ENCODE measurements at places on chromosomes 12 and 14.

GRCh38 chr12:47276253-47276620, 196.5 kb upstream of the AMIGO2 start:
- ATAC-seq, result peak; percentile 7

DNA sequence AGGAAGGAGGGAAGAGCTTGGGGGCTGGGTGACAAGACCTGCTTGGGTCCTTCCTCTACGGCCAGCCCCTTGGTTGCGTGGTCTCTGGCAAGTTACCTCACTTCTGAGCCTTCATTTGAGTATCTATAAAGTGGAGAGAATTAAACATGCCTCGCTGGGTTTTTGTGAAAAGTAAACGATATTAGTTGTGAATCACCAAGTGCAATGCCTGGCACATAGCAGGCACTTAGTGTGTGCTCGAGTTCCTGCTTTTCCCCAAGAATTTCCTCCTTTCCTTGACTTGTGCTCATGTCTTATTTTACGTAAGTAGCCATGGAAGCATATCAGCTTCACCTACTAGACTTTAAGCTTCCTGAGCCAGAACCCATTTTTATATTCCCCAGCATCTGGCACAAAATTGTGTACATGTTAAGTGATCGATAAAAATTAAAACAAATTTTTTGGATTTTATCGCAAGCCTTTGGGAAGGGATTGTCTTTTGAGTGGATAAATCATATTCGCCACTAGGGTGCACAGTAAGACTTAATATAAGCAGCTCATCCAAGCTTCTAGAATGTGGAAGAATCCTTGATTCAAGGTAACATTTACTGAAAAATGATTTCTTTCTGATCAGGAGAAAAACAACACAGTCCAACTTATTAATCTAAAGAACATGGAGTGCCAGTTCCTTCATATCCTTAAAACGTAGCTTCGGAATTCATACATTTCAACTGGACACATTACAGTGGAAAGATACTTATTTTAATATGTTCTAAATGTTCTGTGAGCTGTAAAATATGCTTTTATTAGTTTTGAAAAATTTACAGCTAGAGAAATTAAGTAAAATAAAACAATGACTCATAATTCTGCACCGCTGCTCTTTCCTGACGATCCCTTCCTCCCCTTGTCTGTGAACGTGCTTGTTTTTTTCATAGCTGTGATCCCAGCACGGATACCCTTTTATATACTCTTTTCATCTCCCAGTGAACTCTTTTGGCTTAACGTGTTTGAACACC, 62.0 kb downstream of the SLC25A47 start:
- no peak for ATAC-seq

GRCh38 chr14:52220924-52221811, 46.3 kb upstream of the PTGDR start:
- ATAC-seq, result no peak

GRCh38 chr14:93926245-93926872, 785 bp upstream of the FAM181A start:
- peak; percentile 14 for ATAC-seq

DNA sequence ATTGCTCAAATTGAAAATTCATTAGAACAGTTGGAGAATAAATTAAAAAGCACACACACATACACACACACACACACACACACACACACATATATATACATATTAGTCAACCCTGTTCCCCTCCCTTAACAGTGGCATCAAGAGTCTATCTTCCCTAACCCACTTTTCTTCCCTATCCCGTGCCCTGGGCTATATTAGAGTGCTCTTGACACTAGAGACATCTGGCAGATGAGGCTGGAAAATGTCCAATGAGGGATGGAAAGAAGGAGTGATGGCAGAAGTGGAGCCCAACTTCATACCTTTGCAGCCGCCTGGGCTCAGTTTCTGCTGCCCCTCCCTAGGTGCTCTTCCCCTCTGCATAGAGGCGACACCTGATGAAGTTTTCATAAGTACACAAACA, 172.4 kb upstream of the NUDT4 start:
- ATAC-seq, result no peak

GRCh38 chr12:53561590-53561953, 54.3 kb upstream of the NPFF start:
- peak; percentile 79 for ATAC-seq

- peak; percentile 55 for ATAC-seq
Measured at GRCh38 chr12:76444408-76444984, 96.3 kb upstream of the BBS10 start.

DNA sequence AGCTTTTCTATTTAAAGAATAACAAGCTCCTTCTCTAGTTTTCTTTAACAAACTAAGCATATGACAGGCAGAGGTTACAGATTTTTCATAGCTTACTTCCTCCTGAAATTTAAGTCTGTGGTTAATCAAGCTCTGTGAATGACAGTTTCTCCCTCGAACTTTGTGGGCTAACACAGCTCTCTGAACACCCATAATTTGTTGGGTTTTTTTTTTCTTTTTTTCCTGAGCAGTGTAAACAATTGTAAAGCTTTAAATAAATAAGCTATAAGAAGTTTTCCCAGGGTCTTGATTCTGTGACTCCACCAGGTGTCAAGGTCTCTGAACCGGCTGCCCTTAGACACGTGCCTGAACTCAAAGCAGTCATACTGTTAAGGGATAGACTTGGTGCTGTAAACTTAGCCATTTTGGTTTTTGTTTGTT, 128.1 kb upstream of the AMIGO2 start:
- ATAC-seq, result no peak

GRCh38 chr12:6819106-6820030, 2.3 kb upstream of the GPR162 start:
- no peak for ATAC-seq

- ATAC-seq, result peak; percentile 15
Measured at GRCh38 chr12:125245581-125246557, 180.6 kb downstream of the AACS start.

DNA sequence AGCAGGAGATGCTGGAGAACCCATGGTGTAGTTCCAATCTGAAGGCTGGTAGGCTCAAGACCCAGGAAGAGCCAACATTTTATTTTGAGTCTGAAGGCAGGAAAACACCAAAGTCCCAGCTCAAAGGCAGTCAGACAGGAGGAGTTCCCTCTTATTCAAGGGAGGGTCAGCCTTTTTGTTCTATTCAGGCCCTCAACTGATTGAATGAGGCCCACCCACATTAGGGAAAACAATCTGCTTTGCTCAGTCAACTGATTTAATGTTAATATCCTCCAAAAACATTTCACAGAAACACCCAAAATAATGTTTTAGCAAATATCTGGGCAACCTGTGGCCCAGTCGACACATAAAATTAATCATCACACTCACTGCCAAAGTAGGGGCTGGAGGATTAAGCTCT, 130.8 kb downstream of the LMNTD1 start:
- ATAC-seq, result no peak

DNA sequence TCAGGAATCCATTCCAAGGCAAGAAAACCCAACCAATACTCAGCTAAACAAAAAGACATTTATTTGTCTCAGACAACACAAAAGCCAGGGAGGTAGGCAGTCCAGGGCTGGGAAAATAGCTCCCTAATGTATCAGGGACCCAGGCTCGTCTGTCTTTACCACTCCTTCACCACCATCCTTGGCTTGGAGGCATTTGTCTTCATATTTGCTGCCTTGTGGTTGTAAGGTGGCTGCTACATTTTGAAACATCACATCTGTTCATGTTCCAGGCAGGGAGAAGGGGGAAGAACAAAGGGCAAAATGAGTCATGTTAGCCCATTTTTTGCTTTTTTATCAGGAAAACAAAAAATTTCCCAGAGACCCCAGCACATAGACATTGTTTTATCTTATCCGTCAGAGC, 44.8 kb upstream of the PCED1B start:
- ATAC-seq, result no peak

- no peak for ATAC-seq
Measured at GRCh38 chr14:52078095-52078531, 9.3 kb upstream of the NID2 start.

GRCh38 chr12:93778306-93778705, 101.1 kb downstream of the CRADD start:
- ATAC-seq, result peak; percentile 42

DNA sequence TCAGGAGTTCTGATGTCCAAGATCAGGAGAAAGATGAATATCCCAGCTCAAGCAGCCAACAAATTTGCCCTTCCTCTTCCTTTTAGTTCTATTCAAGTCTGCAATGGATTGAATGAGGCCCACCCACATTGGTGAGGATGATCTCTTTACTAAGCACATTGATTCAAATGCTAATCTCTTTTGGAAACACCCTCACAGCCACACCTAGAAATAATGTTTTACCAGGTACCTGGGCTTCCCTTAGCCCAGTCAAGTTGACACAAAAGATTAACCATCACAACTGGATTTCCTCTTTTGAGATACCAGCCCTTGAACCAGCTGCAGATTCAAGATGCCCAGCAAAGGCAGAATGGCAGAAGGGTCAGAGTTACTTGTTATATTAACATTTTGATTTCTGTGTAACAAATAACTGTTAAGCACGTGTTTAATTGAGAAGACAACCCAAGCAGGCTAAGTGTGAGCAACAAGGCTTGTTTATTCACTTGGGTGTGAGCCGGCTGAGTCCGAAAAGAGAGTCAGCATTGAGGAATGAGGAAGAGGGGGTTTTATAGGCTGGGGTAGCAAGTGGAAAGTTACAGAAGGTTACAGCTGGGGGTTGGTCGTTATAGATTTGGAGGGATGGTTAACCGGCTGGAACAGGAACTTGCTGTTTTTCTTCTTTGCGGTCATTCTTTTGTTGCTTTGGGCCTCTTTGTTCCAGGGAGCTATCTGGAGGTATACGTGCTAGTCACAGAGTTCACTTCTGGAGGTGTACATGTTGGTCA, 180.3 kb downstream of the EMP1 start:
- peak; percentile 76 for ATAC-seq

- ATAC-seq, result no peak
Measured at GRCh38 chr14:34398024-34398423, 64.0 kb downstream of the SPTSSA start.

DNA sequence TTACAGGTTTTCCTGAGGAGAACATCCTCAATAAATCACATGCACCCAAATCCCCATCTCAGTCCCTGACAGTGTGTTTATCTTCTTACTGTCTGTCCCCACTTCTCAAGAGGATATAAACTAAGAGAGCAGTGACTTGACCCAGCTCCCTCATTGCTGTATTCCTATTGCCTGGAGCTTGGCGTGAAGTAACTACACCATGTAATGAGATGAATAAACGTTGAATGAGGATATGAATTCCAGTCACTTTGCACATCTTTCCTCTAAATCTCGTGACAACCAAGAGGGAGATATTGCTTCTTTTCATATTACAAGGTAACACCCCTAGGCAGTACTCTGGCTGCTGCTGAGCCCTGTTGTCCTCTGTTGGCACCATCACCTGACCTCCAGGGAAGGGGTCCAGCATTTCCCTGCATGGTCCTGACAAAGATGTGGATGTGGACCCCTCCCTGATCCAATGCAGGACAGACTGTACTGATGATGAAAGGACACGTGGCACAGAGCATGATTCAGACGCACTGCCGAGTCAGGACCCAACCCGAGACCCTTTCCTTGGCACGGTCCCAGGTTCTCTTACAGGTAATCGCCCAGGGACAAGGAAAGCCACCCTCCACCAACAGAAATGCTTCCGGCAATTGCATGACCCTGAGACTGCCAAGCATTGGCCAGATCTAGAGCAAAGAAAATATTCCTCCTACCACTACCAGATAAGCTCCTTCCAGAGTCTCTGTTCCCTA, 47.7 kb upstream of the CPM start:
- no peak for ATAC-seq

- ATAC-seq, result no peak
Measured at GRCh38 chr12:1562813-1563407, 31.5 kb downstream of the FBXL14 start.

- ATAC-seq, result no peak
Measured at GRCh38 chr12:99810718-99811593, 163.4 kb downstream of the GARIN6 start.

- peak; percentile 15 for ATAC-seq
Measured at GRCh38 chr14:36217732-36218131, 41.2 kb upstream of the PTCSC3 start.

DNA sequence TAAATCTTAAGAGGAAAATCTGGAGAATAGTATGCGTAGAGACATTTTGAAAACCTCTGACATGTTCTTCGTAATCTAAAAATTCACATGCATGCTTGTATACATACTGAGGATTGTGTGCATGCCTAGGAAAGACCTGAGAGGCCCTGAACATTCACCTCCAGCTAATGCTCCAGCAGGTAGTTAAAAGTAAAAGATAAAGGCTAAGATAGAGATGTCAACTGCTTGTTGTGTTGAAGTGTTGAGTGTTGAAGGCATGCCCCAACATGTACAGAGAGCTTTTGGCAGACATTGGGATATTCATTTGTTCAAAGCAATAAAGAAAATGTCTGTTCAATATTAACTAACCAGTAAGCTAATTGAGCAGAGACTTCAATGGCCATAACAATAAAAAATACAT, 118.6 kb upstream of the SYT1 start:
- no peak for ATAC-seq

- ATAC-seq, result no peak
Measured at GRCh38 chr14:31541702-31542101, 19.5 kb upstream of the NUBPL start.

DNA sequence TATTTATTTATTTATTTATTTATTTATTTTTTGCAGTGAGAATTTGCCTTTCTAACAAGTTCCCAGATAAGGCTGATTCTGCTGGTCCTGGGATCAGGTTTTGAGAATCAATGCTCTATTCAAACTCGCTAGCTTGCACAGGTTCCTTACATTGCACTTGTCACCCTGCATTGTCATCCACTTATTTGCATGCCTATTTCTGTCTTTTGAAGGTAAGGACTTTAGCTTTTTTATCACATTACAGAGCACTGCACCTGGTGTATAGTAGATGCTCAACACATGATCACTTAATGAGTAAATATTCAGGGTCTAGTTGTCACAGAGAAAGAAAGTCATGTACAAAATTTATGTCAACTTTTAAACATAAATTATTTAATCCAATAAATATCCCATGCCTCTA, 219.7 kb upstream of the BTG1 start:
- ATAC-seq, result no peak

DNA sequence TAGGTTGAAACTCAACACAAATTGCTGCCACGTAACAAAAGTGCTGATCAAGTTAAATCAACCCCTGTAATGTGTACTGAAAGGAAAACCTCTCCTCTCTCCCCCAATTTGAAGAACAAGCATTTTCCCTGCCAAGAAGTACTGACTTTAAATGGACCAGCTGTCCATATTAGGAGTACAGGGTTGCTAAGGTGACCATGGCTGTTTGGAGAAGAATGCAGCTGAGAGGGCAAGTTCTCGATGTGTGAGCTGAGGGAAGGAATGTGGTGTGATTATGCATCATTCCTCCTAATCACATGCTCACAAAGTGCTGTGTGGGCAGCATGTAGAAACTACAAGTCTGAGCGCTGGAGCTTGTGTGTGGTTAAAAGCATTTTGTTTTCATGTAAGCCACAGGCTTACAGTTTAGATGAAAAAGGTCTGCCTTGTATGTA, 50.9 kb upstream of the CCT2 start:
- peak; percentile 69 for ATAC-seq
